Stimulated activated CD8-positive, alpha-beta memory T cell treated with anti-CD3 and anti-CD28 coated beads, Interleukin-15, amount 100 ng/mL, for 1 hour (primary cell): ENCODE measurements at places on chromosomes 6 and 20.

DNA sequence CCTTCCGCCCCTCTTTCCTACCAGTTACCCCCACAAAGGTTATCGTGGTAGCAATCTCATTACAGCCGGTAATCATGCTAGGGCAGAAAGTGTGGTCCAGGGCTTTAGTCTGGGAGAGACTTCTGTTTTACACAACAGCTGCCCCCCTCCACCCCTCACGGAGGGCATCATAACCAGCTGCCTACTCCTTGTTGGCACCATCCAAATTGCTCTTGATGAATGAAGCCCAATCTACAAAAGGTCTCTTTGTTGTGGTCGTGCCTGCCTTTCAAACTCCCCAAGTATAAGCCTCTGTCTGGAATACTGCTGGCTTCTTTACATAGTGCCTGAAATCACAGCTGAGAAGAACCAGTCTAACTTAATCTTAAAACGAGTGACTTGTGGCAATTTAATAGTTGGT, 157.9 kb downstream of the INSM1 start:
- no peak for DNase-seq

- no peak for DNase-seq
These were observed 307.7 kb downstream of the ARHGAP18 start for GRCh38 chr6:129402244-129402643.

DNA sequence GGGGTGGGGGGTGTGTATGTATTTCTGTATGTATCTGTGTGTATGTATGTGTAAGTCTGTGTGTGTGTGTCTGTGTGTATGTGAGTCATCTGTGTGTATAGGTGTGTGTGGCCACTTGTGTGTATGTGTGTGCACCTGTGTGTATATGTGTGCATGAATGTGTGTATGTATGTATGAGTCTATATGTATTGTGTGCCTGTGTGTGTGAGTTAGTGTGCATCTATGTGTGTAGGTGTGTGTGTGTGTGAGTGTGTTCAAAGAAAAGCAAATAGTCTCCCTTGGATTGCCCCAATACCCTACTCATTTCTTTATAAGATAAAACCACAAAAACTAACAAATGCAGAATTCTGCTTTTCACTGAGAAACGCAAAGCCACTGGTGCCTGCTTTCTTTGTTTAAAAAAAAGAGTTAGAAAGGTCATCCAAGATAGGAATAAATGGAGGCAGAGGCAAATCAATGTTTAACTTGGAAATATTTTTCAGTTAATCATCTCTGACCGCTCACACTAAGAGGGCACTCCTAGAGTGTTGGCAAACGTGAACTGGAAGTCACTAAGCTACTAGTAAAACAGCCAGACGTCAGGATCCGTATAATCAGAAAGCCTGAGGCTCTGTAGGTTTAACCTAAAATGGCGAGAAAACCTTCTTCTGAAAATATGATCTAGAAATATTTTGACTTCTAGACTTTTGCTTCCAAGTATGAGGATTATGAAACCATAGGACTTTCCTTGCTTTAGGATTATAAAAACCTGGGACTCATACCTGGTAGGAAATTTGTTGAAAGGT, 37.4 kb upstream of the JAG1 start:
- no peak for DNase-seq

DNA sequence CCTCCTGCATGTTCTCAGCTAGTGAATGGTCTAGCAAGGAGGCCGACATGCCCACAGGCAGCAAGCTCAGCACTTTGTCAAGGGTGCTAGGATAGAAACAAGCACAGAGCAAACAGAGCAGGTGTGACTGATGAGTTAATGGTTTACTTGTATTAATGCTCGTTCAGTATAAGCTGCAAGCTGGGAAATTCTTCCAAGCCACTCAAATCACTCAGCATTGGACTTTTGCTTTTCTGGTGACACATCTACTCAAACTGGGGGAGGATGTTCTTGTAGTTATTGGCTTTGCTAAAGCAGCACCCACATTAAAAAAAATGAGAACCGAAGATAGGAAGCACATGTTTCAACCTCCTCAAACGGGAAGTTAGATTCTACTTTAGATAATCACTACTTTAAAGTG, 43.1 kb upstream of the NEDD9 start:
- no peak for DNase-seq
